ENCODE measurements at places on chromosomes 13 and 19.

GRCh38 chr19:17680230-17680722, 7.9 kb downstream of the UNC13A start:
- peak; percentile 49 for DNase-seq

DNA sequence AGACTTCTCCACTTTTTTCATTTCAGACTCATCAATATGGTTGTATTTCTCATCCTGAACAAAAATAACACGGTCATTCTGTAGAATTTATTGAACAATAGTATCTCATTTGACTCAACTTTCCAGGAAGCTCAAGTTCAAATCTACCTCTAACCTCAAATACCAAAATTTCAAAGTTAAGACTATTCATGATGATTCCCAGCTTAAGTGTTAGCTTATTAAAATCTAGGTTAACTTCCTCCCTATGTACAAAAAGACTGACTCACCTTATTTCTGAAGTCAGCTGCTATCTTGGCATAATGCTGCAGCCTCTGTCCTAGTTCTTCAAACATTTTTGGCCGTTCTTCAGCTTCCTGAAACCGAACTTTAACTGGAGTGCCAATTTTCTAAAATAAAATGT, 23.2 kb downstream of the HSPH1 start:
- DNase-seq = no peak

GRCh38 chr13:110756219-110756631, 42.7 kb downstream of the ING1 start:
- DNase-seq = no peak

- no peak for DNase-seq
Measured at GRCh38 chr19:47389150-47389556, 30.2 kb downstream of the MEIS3 start.

DNA sequence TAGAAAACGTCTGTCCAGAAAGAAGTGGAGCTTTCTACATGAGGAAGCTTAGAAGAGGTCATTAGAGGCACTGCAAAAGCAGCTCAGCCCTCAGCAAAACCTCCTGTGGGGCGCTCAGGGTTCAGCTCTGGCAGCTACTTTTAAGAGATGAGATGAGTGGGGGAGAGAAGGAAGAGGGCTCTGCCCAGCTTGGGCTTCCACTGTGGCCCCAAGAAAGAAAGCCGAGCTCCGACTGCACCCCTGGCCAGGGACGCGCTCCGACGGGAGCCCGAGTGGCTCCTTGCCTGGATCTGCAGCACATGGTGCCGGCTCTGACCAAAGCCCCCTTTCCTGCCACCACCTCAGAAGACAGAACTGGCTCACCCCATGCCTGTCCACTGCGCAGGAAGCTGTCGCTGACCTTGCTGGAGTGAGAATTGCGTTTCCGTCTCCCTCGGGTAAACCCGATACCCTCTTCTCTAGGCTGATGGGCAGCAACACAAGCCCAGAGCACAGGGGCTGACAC, 36.4 kb downstream of the NAXD start:
- DNase-seq = no peak

DNA sequence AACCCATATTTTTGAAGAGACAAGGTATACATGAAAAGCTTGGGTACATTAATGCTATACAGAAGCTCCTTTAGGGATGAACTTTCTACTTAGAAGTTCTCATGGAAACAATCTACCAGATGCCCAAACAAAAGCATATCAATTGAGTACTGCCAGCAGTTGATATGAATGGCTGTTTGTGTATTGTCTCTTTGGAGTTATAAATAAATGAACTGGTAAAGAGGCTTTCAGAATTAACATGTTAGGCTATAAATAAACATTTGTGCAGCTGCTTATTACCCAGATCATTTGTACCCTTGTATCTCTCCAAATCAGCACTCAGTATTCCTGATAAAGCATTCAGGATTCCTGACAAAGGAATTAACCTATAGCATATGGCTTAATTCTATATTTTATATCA, 418.9 kb downstream of the FGF14 start:
- no peak for DNase-seq

GRCh38 chr13:20173116-20173746, 12.4 kb upstream of the GJA3 start:
- DNase-seq = peak; percentile 37

DNA sequence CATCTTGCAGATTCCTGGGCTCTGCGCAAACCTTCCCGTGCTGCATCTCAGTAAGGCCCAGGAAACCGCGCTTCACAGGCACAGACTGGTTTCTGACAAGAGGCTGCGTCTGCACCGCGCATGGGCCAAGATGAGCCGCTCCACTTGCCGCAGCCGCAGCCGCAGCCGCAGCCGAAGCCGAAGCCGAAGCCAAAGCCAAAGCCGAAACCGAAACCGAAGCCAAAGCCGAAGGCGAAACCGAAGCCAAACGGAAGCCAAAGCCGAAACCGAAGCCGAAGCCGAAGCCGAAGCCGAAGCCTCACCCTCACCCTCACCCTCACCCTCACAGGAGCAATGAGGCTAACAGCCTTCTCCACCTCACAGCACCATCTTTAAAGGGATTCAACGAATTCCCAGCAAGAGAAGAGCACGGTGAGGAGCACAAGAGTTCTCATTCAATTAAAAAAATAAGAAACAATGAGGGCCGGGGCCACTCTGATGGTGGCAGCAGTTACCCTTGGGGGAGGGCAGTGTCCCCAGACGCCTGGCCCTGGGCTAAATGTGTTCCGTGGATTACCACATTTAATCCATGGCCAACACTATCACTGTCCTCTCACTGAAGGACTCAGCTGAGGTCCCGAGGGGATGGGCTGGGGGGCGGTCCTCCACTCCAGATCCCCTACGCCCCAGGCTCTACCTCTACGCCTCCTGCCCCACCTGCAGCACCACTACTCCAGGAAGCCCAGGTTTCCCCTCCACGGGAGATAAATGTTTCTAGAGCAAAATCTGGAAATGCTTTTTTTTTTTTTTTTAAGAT, 29.1 kb downstream of the ZNF787 start:
- DNase-seq = no peak

DNA sequence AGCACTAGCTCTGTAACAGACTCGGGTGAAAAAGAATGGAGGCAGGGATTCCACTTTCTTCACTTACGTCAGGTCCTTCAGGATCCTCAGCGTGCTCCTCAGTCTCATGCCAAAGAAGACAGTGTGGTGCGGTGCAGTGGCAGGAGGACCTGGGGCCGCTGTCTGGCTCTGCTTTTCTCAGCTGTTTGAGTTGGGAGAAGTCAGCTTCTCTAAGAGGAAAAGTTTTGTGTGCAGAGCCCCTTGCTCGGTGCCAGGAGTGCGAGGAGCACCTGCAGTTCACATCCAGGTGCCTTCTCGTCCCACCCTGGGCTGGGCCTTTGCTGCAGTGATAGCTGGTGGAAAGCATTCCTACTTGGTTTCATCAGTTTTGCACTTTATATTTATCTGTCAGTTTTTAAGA, 77.9 kb upstream of the TEX29 start:
- no peak for DNase-seq

GRCh38 chr13:52793515-52794061, 54.0 kb upstream of the CNMD start:
- no peak for DNase-seq

- no peak for DNase-seq
Measured at GRCh38 chr13:78596399-78596735, 7.0 kb downstream of the POU4F1 start.

DNA sequence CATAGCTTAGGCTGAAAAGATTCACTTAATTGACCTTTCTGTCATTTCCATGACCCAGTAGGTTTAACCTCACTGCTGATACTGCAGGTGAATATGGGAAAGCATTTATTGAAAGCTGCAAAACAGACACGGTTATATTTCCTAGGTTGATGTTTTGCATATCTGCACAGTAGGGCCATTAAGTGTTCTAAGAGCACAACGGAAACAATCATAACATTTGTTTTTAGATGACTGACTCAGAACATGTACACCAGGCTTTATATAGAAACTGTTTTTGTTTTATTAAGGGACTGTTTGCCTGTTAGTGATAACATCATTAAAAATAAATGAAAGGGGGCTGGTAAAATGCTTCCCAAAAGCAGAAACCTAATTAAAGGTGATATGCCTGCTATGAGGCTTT, 367.8 kb downstream of the DACH1 start:
- DNase-seq = no peak

DNA sequence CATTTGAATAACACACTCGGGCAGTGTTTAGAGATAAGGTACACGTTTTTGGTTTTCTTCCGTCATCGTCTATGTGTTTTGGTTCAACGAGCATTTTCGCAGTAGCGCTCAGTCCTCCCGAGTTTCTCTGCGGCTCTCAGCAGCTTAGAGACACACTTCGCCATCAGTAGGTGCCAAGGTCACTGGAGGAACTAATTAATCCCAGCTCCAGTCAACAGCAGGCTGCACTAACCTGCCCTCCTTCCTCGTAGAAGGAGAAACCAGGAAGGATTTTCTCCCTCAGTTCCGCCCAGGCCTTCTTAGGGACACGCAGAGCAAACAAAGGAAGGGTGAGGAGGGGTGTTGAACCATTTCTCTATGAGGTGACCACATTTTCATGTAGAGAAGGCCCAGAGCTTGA, 12.6 kb downstream of the MBNL2 start:
- DNase-seq = no peak

DNA sequence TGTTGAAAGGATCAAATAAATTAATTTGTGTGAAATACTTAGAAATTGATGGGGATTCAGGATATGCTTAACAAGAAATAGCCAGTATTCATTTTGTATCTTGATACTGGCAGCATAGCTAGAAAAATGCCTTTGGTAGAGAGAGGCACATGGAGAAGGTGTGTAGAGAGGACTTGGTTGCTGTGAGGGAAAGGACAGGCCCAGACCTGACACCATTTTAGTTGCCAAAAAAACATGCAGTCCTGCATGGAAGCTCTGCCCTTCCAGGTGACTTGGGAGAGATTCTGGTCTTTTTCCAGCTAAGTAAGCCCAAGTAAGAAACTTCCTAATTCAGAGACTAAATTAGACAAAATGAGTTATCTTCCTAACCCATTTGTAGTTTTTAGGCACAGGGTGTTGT, 335.0 kb downstream of the RFC3 start:
- no peak for DNase-seq

- no peak for DNase-seq
Measured at GRCh38 chr19:1117654-1118053, 13.9 kb downstream of the GPX4 start.

DNA sequence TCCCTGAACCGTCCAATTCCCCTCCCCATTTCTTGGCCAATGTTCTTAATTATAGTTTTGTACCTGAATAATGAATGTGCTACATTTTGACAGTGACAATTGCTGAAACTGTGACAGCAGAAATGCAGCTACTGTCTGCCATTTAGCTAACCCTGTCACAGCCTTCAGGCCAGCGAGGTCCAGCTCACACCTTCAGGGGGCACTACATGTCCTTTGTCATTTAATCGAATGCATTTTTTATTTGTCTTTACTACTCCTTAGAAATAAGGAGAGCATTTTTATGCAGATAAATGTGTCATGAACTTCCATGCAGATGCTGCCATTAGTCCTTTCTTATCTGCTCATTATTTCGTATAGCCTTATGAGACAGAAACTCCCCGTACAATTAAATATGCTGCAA, 159.9 kb downstream of the MZT1 start:
- DNase-seq = no peak

GRCh38 chr13:99991013-99991827, 9.6 kb downstream of the ZIC2 start:
- no peak for DNase-seq

DNA sequence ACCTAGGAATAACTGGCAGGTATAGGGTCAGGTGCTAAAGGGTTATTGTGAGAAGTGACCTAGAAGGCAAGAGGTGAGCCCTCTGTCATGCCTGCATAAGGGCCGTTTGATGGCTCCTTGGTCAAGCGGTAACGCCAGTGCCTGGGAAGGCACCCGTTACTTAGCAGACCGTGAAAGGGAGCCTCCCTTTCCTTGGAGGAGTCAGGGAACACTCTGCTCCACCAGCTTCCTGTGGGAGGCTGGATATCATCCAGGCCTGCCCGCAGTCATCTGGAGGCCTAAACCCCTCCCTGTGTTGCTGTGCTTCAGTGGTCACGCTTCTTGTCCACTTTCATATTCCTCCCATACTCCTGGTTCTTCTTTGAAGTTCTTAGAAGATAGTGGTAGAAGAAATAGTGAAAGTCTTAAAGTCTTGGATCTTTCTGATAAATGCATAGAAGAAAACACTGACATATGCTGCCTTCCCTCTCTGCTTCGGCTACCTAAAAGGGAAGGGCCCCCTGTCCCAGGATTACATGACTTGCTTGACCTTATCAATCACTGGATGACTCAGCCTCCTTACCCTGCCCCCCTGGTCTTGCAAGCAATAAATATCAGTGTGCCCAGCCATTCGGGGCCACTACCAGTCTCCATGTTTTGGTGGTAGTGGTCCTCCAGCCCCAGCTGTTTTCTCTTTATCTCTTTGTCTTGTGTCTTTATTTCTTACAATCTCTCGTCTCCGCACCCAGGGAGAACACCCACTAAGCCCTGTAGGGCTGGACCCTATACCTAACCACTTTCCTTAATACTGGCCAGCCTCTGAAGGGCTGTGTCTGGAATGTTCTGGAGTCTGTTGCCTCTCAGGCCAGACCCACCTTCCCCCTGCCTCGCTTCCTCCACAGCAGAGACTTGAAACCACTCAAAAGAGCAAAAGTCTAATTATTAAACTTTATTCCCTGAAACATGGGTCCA, 16.1 kb upstream of the ABCC4 start:
- DNase-seq = no peak

DNA sequence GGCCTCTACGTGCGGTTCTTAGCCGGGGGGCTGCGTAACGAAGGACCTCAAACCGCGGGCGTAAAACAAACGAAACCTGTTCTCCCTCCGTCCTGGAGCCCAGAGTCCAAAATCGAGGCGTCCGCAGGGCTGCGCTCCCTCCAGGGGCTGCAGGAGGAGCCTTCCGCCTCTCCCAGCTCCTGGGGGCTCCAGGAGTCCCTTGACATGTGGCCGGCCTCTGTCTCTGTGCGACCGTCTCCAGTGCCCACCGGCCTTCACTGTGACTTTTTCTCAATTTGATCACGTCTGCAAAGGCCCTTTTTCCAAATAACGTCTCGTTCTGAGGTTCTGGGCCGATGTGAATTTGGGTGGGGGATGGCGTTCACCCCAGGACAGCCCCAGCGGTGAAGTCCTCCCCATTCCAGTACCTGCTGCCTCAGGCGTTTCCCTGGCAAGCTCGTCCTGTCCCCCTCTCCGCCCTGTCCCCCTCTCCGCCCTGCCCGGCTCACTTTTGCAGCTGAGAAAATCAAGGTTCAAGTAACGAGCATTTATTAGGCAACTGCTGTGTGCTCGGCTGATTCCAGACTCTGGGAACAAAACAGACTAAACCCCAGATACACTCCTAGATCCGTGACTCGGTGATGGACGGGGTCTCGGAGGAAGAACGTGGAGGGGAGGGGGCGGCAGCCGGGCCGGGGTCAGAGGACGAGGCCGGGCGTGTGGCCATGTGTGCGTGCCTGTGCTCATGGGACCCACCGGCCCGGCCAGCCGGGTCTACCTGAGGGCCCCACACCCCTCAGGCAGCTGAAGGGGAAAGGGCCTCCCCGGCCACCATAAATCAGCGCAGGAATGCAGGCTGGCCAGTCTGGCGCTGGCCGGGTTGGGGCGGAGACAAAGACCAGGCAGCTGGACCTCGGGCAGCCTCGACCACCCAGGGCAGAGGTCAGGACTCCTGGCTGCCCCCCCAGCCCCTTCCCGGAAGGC, 28.1 kb upstream of the WDR18 start:
- DNase-seq = no peak

Data from activated CD4-positive, alpha-beta T cell treated with anti-CD3 and anti-CD28 coated beads, Interleukin-2, amount 50 U/mL, for 48 hours (primary cell).